ENCODE measurements at places on chromosomes 6 and 20.

DNA sequence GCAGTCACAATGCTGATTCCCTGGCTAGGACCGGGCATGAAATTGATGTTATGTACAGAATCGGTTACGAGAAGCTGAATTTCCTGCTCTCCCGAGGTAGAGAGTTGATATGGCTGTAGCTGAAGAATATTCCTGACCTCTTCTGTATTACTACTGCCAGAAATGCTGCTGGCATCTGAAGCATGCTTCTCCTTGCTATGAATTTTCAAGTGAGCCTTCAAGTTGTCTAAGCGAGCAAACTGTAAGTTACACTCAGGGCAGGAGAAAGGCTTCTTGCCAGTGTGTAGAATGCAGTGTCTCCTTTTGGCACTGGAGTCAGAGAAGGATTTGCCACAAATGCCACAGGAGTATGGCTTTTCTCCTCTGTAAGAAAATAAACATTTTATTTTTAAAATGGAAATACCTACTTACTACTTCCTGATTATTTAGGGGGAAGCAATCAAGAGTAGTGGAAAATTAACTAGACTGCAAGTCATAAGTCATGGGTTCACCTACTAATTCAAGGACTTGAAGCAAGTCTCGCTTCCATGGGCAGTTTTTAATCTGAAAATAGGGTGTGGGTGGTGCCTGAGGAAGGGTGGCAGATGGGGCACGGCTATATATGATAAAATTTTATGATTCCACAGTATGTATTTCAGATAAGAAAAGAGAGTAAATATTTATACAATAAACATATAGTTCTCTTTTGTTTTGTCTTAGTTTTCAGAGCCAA lies 10.8 kb upstream of the MICAL1 start:
- DNase-seq = no peak

DNA sequence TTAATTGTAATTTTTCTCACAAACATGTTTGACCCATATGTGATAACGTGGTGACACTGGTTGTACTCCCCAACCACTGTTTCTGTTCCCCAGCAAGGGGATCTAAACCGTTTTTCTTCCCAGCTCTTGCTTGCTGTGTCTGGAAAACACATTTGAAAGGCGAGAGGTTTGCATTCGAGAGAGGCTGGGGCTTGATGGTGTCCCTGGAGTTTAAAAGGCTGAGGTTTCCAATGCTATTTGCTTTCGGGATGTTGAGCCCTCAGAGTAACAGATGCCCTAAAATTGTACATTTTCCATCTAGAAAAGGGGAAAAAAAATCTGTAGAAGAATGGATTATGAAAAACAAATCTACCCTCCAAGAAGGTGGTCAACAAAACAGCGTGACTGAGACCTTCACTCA lies 35.4 kb downstream of the AKAP12 start:
- DNase-seq = no peak

- no peak for DNase-seq
These were observed 310.6 kb downstream of the ZNF217 start for GRCh38 chr20:53283011-53283410.

DNA sequence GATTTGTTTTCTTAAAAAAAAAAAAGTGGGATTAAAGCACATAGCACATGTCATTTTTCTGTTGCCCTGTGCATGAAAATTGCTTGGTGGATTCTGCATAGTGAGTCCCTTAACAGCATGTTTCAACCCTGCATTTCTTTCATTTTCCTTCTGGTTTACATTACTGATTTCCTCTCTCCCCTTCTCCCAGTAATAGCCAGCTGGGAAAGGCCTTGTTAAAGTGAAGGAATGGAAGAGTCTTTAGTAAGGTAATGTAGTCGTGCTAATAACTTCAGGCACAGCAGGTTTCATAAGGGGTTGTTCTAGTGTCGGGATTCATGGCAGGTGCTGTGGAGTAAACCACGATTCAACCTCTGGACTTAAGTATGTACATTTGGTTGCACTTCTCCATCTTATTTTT lies 202.4 kb downstream of the FARS2 start:
- no peak for DNase-seq

DNA sequence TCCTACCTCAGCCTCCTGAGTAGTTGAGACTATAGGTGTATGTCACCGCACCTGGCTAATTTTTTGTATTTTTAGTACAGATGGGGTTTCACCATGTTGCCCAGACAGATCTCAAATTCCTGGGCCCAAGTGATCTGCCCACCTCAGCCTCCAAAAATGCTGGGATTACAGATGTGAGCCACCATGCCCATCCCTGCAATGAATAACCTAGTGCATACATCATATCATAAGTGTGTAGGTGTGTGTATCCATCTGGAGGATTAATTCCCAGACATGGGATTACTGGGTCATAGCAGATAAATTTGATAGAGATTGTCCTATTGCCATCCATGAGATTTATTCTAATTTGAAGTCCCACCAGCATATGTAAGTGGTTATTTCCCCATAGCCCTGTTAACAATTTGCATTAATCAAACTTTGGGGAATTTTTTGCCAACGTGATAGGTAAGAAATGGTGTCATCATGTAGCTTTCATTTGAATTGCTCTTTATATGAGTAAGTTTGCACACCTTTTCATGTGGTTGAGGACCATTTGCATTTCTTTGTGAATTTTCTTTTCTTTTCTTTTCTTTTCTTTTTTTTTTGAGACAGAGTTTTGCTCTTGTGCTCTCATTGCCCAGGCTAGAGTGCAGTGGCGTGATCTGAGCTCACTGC lies 29.9 kb upstream of the BACH2 start:
- DNase-seq = no peak

All from Jurkat, Clone E6-1 (cell line).